ENCODE measurements at places on chromosomes 13 and 19.

DNA sequence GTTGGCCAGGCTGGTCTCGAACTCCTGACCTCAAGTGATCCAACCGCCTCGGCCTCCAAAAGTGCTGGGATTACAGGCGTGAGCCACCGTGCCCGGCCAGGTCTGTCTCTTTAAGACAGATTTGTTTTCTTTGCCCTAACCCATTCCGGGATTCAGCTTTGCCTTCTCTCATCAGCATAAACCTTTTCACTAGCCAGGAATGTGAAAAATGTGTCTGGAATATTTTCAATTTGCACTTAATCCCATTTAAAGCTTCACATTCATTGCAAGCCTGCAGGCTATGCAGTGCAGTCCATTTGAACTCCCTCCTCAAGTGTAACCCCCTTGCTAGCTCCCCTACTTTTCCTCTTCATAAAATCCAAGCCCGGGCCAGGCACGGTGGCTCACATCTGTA is 880 bp upstream of the TMEM160 start:
- DNase-seq: no peak

DNA sequence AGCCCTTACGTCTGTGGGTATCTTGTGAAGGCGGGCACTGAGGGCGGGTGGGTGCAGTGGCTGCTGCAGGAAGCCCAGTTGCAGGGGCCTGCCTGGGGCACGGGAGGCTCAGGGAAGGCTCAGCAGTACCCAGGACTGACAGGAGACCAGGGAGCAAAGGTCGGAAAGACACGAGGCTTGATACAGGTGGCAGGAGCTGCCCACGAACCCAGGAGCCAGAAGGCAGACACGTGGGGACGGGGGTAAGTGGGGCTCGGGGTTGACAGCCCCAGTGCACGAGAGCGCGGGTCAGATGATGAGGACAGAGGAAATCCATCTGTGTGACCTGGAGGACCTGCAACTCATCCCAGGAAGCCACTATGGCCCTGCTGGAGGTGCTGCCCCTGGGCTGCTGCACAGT is 25.3 kb downstream of the ELAVL1 start:
- DNase-seq: no peak

GRCh38 chr13:33639626-33640080 is 178.3 kb upstream of the RFC3 start:
- DNase-seq: no peak

GRCh38 chr19:48292798-48293197 is 22.9 kb downstream of the ZNF114 start:
- DNase-seq: no peak

Measured in activated CD4-positive, alpha-beta T cell treated with anti-CD3 and anti-CD28 coated beads, Interleukin-2, amount 50 U/mL, for 1 hour (primary cell).